ENCODE measurements at places on chromosomes 3 and 15.
A peak's percentile ranks its signal among the peaks of the same experiment; 100 is the strongest.

GRCh38 chr3:115633467-115633866, 10.2 kb downstream of the GAP43 start:
- no peak for DNase-seq

DNA sequence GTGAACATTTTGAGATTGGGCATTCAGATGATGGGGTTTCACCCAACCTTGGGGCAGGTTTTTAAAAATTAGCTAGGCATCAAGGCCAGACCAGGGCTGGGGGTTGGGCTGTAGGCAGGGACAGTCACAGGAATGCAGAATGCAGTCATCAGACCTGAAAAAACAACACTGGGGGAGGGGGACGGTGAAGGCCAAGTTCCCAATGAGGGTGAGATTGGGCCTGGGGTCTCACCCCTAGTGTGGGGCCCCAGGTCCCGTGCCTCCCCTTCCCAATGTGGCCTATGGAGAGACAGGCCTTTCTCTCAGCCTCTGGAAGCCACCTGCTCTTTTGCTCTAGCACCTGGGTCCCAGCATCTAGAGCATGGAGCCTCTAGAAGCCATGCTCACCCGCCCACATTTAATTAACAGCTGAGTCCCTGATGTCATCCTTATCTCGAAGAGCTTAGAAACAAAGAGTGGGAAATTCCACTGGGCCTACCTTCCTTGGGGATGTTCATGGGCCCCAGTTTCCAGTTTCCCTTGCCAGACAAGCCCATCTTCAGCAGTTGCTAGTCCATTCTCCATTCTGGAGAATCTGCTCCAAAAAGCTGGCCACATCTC, 6.1 kb downstream of the RHO start:
- no peak for DNase-seq

DNA sequence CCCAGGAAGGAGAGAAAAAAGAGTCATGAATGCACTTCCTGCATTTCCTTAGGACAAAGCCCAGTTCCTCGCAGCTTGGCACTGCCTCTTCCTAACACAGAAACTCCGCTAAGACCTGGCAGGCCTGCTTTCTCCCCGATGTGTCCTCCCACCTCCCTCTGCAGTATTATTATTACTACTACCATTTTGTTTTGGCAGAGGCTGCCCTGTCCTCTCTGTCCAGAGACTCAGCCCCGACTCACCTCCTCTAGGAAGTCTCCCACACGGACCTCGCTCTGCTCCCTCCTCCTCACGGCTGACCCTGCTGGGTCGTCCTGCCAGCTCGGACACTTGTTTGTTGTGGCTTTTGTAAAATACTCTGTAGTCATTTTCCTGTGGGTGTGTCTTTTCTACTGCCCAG, 107.2 kb upstream of the HACD2 start:
- no peak for DNase-seq

DNA sequence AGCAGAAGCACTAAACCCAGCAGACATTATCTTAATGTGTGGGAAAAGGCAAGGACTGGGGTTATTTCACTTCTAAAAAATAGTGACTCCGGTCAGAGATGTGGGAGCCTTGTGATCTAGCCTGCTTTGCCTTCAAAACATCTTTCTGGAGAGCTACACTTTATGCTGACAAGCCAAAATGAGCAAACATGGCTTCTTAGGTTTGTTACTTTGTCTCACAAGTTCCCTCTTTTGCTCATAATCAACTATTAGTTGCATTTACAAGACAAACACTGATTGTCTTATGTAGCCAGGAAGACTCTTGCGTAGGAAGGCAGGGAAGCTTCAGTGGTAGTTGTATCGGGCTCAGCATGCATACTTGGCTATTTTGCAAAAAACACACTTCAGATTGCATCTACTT, 129.2 kb downstream of the NUP210 start:
- DNase-seq = no peak

DNA sequence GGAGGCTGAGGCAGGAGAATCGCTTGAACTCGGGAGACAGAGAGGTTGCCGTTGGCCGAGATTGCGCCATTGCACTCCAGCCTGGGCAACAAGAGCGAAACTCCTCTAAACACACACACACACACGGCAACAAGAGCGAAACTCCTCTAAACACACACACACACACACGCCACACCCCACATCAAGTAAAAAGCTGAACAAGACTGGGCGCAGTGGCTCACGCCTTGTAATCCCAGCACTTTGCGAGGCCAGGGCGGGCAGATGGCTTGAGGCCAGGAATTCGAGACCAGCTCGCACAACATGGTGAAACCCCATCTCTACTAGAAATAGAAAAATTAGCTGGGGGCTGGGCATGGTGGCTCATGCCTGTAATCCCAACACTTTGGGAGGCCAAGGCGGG, 49.0 kb downstream of the HOMER2 start:
- DNase-seq = no peak

- no peak for DNase-seq
Measured at GRCh38 chr3:195032955-195033354, 238.0 kb downstream of the XXYLT1 start.

GRCh38 chr3:129449279-129450115, 9.5 kb downstream of the IFT122 start:
- peak; percentile 35 for DNase-seq

- peak; percentile 4 for DNase-seq
Measured at GRCh38 chr15:60835974-60836373, 357.0 kb upstream of the ICE2 start.

GRCh38 chr3:160401291-160402095, 2.0 kb downstream of the SMC4 start:
- peak; percentile 88 for DNase-seq

DNA sequence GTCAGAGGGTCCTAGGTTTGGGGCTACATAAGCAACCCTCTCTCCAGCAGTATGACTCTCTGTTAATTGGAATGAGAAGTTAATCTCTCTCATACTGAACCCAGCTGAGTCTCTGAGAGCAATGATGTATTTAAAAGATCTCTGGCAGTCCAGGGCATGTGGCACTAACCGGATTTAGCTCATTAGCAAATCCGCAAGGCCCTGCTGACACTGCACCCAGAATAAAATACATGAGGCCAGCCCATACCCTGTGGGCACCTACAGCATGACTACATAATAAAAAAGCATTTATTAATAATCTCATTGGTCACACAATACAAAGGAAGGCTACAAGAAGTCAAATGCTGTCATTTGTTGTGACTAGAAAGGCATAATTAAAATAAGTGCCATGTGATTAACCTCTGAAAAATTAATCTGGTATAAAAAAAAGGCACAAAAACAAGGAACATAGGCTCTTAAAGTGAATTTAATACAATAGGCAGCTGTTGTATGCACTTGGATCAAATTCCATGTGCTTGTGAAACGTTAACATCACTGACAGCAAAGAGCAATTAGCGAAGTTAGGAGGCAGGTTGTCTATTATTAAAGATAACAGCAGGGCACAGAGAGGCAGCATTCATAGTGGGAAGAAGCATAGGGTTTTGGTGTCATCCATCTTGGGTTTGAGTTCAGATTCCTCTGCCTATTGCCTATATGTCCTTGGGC, 381.2 kb downstream of the WDR72 start:
- no peak for DNase-seq

GRCh38 chr3:59472541-59472940, 422.7 kb upstream of the CFAP20DC start:
- no peak for DNase-seq

DNA sequence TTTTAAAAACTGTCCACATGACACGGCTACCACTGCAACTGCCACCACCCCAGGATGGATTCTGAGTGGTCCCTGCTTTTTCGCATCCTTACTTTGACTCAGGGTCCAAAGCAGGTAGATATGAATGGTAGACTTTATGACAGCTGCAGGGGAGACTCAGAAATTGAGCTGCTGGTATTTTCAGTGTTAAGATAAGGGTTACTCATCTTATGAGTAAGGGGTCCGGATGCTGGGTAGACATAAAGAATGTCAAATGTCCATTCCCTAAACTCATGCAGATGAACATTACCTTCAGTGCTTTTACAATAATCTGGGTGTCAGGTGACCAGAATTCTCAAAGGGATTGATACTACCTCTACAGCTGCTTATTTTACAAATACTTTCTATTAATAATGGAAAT, 25.9 kb upstream of the BBX start:
- DNase-seq = no peak

GRCh38 chr15:60070838-60071493, 66.9 kb downstream of the FOXB1 start:
- peak; percentile 76 for DNase-seq

- DNase-seq = no peak
Measured at GRCh38 chr15:31953478-31953877, 76.8 kb upstream of the CHRNA7 start.

DNA sequence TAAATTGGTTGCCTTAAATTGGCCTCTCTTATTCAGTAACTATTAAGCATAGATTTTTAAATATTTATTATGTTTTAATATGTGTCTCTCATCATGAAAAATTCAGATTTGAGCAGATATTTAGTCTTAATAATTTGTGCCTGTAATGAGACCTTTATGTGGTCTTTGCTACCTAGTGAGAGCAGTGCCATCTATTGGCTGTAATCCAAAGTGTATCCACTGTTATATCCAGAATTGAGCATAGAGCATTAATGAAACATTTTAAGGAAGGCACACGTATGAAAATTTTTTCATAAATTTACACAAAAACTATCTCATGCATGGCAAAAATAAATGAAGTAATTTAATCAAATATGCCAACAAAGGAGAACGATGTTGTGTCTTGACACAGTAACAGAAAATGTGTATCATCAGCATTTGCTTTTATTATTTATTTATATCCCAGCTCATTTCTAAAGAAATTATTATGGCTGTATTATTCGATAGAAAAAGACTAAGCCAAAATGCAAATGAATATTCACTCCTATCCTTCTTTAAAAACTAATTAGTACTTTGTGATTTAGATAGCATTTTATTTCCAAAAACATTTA, 203.5 kb downstream of the RSRC1 start:
- DNase-seq = peak; percentile 76

DNA sequence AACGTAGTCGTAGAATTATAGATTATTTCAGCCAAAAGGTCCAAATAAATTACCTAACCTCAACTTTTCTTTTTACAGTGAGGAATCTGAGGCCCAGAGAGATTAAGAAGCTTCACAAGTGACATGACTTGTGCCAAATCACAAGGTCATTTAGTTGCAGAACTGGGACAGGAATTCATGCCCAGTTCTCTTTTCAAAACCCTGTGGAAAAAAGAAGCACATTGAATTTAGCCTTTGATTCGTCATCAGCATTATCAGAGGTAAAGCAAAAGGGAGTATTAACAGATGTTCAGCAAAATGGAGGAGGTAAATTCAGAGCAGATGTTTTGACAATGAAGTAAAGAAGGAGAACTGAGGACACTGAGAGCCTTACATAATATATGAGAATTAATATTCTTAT, 4.5 kb downstream of the SERPINI2 start:
- DNase-seq = no peak

DNA sequence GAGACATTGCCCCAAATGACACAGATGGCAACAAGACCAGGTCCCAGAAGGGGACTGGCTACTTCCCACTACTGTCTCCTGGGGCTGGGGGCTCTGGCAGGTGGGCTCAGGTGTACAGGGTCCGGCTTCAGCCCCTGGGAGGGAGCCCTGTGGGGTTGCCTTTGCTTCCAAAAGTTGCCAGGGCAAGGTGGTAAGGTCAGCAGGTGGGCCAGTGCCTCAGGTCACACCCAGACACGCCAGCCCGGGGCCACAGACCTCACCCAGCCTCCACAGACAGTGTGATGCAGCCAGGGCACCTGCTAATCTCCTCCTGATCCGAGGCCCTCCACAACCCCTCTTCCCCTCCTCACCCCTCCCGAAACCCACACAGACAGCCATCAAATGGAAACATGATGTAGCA, 7.5 kb downstream of the OXTR start:
- DNase-seq = no peak

All from choroid plexus epithelial cell (primary cell).